Stimulated activated CD4-positive, alpha-beta T cell treated with anti-CD3 and anti-CD28 coated beads, Interleukin-1b, Interleukin-23, amount 100 ng/mL, for 1 hour (primary cell): ENCODE measurements at places on chromosomes 2 and 18.

DNA sequence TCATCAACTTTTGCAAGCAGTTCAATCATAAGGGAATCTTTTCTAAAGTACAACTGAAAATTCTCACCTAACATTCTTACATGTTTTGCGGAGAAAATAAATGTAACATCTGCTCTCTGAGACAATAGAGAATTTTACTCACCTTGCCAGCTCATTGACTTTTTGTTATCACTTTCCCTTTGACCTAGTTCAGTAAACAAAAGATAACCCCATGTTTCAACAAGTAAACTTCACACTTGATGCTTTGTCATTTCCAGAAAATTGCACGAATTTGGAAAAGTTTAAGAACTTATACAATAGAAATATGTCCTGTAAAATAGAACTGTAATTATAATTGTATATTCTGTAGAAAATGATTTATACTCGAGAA is 1110.0 kb upstream of the ACVR2A start:
- DNase-seq = no peak

GRCh38 chr2:16939771-16940170 is 274.1 kb upstream of the CYRIA start:
- no peak for DNase-seq

- no peak for DNase-seq
Measured at GRCh38 chr2:1617425-1618021, 126.8 kb downstream of the PXDN start.

GRCh38 chr18:78309924-78310323 is 669.7 kb upstream of the SALL3 start:
- no peak for DNase-seq

DNA sequence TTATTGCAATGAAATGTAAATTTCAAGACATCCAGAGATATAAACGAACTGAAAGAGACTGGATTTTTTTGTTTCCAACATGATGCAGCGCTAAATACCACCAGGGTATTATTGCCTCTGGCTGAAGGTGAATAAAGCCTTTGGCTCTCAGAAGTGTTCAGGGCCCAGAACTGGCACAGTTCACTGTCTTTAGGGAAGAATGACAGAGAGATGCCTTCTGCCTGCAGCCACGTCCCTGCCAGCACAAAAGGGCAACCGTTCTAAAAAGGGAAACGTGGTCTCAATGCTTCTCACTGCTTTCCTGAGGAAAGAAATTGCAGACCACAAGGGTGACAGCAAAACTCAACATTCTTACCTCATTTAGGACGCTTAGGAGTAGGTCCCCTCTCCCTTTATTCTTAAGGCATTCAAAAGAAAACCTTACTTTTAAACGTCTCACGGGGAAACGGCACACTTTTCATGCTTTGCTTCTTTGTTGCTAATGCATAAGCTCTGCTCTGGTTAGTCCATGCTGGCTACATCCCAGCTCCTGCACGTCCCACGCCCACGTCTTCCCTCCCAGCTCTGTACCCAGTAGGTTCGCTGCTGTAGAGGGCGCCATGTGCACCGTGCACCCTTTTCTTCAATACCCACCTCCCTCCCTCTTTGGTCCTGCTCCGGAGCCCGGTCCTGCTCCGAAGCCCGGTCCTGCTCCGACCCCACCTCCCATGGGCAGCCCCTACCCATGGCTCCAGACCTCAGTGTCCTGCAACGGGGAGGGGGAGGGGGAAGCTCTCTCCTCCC is 171.0 kb downstream of the HRH4 start:
- DNase-seq = no peak

DNA sequence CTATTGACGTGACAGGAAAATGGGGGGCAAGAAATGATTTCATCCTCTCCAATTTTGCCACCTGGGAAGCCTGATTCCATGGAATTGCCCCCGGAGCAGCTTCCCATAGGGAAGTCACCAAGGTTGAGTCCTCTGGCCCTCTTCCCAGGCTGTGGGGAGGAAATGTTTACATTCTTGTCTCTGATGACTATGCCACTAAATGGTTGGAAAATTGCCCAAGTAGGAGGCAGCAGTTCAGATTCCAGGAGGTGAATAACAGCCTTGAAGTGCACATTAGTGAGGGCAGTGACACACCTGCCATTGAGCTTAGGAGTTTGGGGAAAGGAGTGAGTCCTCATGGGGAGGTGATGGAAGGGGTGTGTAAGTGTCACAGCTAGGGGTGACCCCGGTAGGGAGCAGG is 449.2 kb upstream of the DCC start:
- DNase-seq = no peak

DNA sequence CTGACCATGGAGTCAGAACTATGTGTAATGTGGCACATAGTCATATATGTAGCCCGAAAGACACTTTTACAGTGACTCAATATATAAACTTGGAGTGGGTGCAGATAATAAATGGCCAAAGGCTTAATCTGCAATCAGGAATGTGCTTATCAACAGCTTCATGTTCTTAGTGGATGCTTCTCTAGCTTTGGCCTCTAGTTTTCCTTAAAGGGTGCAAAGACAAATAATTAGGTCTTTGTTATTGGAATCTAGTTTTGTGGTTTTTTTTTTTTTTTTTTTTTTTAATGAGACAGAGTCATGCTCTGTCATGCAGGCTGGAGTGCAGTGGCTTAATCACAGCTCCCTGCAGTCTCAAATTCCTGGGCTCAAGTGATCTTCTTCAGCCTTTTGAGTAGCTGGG is 625.6 kb downstream of the EPHA4 start:
- no peak for DNase-seq

GRCh38 chr18:41643427-41643826 is 311.6 kb upstream of the PIK3C3 start:
- DNase-seq = no peak

GRCh38 chr2:152620985-152621384 is 96.3 kb downstream of the PRPF40A start:
- no peak for DNase-seq

GRCh38 chr2:101111917-101112771 is 39.0 kb downstream of the TBC1D8 start:
- no peak for DNase-seq

- no peak for DNase-seq
Measured at GRCh38 chr18:39692367-39693015, 2126.9 kb upstream of the CELF4 start.

DNA sequence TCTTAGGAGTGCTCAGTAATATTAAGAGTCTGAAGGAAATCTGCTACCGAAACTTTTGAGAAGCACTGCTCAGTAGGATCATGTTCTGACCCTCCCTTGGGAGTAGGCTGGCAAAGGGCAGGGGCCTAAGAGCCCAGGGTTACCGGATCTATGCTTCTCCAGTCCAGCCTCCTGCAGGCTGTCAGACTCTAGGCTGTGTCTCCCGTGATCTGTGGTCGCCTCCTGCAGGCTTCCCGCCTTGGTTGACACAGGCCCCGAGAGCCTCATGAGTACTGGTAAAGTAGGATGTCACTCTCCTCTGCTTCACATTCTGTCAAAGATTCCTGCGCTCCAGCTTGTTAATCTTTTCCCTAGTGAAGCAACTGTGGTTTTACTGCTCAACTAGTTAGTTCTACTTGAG is 647.8 kb upstream of the RAB6C start:
- DNase-seq = no peak

- DNase-seq = no peak
Measured at GRCh38 chr2:65728477-65729180, 296.2 kb upstream of the SPRED2 start.

GRCh38 chr2:232432598-232433184 is 23.3 kb upstream of the ALPI start:
- DNase-seq = no peak

GRCh38 chr2:159591221-159591620 is 25.1 kb downstream of the BAZ2B start:
- DNase-seq = no peak

- no peak for DNase-seq
Measured at GRCh38 chr18:25734336-25734735, 356.1 kb downstream of the SS18 start.

DNA sequence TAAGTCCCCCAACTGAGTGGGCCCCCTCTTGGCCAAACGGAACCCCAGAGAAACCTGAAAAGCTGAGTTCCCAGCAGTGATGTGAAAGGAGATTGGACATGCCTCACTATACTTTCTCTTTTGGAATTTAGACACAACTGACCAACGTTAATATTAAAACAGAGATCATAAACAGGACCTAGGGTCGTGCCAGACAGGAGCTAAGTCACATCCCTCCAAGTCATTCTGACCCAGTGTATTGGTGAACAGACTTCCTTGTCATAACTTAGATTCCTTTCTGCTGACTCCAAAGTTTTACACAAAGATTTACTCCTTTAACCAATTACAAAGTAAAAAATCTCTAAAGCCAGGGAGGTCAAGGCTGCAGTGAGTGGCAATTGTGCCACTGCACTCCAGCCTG is 46.9 kb downstream of the UXS1 start:
- no peak for DNase-seq

GRCh38 chr2:64124571-64124970 is 19.6 kb downstream of the PELI1 start:
- no peak for DNase-seq

- DNase-seq = no peak
Measured at GRCh38 chr2:79721966-79722365, 209.1 kb downstream of the CTNNA2 start.

- DNase-seq = no peak
Measured at GRCh38 chr2:860259-860855, 90.3 kb upstream of the SNTG2 start.

DNA sequence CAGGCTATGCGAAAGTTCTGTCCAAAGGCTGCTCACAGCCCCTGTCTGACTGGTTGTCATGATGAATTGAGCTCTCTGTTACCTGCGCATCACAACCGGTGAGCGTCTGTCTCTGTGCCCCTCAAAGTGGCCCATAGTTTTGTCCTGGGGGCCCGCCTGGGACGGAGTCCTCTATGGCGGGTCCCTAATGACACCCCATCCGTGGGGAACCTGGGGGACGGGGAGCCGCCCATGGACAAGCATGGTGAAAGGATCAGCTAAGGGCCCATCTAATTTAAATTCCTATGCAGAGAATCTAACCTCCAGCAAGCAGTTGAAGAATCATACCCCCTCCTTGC is 473 bp downstream of the ELMOD3 start:
- no peak for DNase-seq

DNA sequence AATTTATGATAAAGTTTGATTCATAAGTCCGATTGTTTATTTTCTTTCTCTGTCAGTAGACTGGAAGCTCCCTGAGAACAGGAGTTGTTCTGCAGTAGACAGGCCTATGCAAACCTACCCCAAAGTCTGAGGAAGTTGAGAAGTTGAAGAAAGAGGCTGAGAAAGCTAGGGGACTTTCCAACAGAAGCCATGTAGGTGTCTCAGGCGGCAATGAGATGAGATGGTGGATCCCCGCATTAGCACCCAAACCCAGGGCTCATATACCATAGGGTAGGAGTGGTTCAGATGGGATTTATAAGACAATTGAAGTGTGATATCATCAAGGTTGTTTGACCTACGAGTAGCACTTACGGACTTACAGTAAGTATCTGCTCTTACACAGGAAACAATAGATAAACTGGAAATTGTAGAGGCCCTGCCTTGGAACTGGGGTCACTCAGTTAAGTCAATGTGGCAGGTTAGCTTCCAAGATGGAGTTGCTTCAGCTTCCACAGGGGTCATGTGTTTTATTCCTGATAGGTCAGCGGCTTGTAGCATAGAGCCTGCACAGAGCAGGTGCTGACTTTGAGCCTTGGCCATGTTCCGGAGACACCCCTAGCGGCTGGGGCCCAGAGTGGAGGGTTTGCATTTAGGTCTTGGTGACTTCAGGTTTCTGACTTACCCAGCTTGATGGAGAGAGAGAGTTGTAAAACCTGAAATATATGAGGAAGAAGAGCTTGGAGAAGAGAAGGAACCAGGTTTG is 2.3 kb upstream of the PSD4 start:
- no peak for DNase-seq

DNA sequence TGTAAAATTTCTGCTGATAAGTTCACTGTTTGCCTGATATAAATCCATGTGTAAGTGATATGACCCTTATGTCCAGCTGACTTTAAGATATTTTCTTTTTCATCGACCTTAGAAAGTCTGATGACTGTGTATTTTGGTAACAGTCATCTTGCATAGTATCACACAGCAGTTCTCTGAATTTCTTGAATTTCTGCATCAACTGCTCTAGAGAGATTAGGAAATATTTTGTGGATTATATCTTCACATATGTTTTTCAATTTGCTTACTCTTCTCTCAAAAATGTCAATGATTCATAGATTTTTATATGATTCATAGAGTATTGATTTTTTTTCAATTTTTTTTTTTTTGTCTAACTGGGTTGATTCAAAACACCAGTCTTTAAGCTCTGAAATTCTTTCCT is 945.3 kb downstream of the TRIB2 start:
- no peak for DNase-seq

- no peak for DNase-seq
Measured at GRCh38 chr2:60515721-60516226, 37.7 kb downstream of the BCL11A start.

- DNase-seq = no peak
Measured at GRCh38 chr2:178949584-178949983, 100.4 kb downstream of the CCDC141 start.

- DNase-seq = no peak
Measured at GRCh38 chr2:38830526-38831159, 45.1 kb downstream of the DHX57 start.

GRCh38 chr2:176830362-176830761 is 382.2 kb upstream of the HNRNPA3 start:
- no peak for DNase-seq

- DNase-seq = no peak
Measured at GRCh38 chr2:10385501-10385900, 62.6 kb downstream of the ODC1 start.

DNA sequence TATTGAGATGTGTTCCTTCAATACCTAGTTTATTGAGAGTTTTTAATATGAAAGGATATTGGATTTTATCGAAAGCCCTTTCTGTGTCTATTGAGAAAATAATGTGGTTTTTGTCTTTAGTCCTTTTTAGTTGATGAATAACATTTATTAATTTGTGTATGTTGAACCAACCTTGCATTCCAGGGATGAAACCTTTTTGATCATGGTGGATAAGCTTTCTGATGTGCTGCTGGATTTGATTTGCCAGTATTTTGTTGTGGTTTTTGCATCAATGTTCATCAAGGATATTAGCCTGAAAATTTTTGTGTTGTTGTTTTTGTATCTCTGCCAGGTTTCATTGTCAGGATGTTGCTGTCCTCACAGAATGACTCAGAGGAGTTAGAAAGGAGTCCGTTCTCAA is 1710.4 kb downstream of the SUCLG1 start:
- no peak for DNase-seq
